ENCODE measurements at places on chromosomes 2 and 18. TPM values are rescaled to one million over a fixed set of nuclear protein-coding genes. Genes with fewer than 3 reads are reported as not detected.

DNA sequence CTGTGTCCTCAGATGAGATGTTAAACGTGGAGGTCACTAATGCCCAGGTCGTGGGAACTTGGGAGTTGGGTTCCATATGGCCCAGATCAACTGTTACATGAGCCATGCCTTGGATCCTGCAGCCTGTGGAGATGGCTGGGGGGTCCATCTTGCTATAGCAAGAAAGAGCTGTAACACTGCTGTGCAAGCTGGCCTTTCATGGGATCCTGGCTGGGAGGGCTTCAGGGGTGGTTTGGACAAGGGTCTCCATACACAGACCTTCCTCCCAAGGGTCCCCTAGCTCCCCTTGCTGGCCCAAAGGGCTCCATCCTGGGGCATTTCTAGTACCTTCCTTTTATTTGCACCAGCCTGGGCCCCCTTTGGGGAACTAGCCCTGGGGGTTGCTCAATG lies 337.7 kb downstream of the DYSF start:
- DNase-seq, result no peak

Gene CD8B
- total RNA-seq, result not detected

GRCh38 chr2:235485362-235485761 lies 8.5 kb upstream of the AGAP1 start:
- DNase-seq, result no peak

DNA sequence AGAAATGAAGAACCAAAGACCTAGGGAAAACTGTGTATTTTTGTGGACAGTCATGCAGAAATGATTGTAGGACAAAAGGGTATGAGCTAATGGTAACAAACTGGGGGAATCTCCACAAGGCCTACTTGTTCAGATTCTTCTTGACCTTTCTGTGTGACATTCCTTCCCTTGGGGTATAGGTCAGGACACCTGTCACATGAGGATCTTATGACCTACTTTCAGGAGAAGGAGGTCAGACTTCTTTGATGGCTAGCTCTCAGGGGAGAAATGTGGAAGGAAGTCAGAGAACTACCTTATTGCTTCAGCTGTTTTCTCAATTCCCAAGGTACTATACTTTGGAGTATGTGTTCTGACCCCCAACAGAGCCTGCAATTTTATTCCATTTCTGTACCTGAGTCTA lies 40.7 kb upstream of the TANK start:
- DNase-seq, result no peak

DNA sequence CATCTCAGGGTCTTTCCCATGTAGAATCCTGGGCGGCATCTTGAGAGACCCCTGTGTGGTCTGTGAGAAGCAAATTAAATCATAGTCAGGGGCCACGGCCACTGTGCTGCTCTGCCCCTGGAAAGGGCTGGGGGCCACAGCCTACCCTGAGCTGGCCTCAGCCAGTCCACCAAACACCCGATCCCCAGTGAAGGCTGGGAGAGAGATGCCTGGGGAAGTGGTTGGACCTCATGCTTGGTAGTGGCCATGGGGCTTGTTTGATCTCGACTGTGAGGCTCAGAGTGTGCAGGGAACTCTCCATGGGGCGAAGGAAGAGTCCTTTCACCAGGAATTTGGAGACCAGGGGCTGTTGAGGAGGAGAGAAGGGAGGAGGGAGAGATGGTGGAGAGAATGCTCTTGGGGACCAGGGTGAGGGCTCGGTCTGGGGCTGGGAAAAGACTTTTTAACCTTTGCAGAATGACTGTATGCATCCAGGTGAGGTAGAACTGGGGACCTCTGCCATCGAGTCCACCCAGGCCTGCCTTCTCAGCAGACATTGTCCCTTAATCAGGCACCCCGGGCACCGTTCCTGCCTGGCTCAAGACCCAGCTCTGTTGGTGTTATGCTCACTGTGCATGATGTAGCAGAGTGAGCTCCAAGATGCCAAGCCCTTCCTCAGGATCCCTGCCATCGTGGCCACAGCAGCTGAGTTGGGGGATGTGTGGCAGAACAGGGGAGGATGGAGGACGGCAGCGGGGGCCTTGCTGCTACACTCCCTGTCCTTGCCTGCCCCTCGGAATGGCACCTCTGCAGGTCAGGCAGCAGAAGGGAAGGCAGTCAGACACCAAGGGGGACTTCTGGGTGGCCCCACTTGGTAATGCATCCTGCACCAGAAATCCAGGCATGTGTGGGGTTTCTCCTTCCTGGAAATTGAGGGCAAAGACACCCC lies 249.9 kb downstream of the DYSF start:
- DNase-seq, result no peak
